ENCODE measurements at places on chromosomes 2 and 18. TPM values are rescaled to one million over a fixed set of nuclear protein-coding genes. Genes with fewer than 3 reads are reported as not detected.

Gene ECEL1
- total RNA-seq: not detected

Gene PJVK
- 1.8 TPM for total RNA-seq

Gene TWIST2
- total RNA-seq: 45.2 TPM

Gene REG1B
- not detected for total RNA-seq

Gene DYSF
- 0.65 TPM for total RNA-seq

Gene PPP1R1C
- 1.00 TPM for total RNA-seq

Gene MC2R
- not detected for total RNA-seq

Gene CCDC148
- total RNA-seq: 0.28 TPM

Gene PLCL1
- total RNA-seq: 1.1 TPM

Gene LIMS3
- 5.2 TPM for total RNA-seq

Gene ARHGAP25
- total RNA-seq: 0.14 TPM

Gene WDPCP
- total RNA-seq: 11.8 TPM

Gene DGKD
- 12.1 TPM for total RNA-seq

Gene HS1BP3
- 27.5 TPM for total RNA-seq

Gene TMEM247
- total RNA-seq: not detected

Gene VIT
- 2.0 TPM for total RNA-seq

Gene IL36G
- total RNA-seq: not detected

Gene CMPK2
- 0.43 TPM for total RNA-seq

Gene NFU1
- total RNA-seq: 46.7 TPM
